ENCODE measurements at places on chromosomes 5 and 9.

GRCh38 chr9:107839371-107839770 is 349.8 kb upstream of the KLF4 start:
- DNase-seq = no peak

DNA sequence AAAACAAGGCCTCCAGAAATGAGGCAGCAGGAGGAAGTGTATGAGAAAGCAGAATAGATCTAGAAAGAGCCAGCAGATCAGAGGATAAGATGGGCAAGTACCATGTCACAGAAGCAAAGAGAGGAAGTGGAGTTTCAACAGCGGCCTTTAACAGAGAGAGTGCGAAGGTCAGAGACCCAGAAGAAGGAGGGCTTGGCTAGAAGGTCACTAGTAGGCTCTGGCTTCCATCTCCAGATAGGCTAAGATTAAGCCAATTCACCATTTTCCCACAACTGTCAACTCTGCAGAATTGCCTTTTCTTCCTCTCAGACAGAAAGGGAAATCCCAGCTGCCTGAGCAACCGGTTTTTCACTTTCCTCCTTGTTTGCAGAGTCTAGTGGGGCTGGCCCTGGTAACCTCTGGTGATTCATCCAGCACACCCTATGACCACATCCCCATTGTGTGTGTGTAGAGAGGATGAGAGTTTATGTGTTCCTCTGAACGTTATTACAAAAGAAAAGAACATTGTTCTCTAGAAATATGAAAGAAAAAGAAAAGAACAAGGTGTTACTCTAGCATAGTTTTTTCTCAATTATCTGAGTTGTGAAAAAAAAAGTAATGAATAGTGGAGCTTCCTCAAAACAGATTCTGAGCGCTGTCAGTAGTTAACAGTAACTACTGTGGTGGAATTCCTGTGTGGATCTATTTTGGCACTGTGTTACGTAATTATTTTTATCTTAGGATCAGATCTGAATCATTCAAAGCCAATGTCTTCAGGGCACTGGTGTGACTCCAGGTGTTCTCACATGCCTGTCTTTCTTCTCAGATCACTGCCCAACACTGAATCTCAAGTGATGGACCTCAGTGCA is 220.4 kb downstream of the ARRDC3 start:
- peak; percentile 50 for DNase-seq

DNA sequence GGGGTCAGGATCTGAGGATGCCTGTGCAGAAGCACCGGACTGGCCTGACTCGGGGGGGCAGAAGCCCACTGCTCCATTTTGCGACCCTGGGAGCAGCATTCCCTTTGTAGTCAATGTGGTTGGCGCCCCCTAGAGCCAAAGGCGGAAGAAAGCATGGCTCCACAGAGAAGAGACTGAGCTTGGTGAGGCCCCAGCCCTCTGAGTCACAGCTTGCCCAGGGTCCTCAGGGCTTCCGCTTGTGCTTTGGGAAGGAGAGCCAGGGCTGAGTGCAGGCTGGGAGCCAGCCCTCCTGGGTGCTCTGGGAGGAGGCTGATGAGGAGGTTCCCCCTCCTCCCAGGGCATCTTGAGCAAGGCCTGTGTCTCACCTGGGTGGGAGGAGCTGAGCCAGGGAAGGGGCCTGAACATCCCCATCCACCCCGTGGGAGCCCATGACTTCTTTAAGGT is 5.5 kb upstream of the AQP3 start:
- DNase-seq = no peak

GRCh38 chr9:91320299-91320698 is 41.4 kb downstream of the AUH start:
- no peak for DNase-seq

- DNase-seq = no peak
Measured at GRCh38 chr9:114893221-114894010, 37.0 kb downstream of the TNFSF8 start.

- DNase-seq = no peak
Measured at GRCh38 chr9:127767909-127768331, 10.5 kb downstream of the SH2D3C start.

GRCh38 chr9:37295796-37296195 is 126.7 kb upstream of the GRHPR start:
- DNase-seq = no peak

GRCh38 chr5:132483661-132484390 is 6.7 kb downstream of the IRF1 start:
- DNase-seq = no peak

- no peak for DNase-seq
Measured at GRCh38 chr5:51811883-51812471, 428.7 kb downstream of the ISL1 start.

- DNase-seq = no peak
Measured at GRCh38 chr5:117803533-117803932, 1184.8 kb downstream of the DTWD2 start.

GRCh38 chr5:178832618-178833201 is 27.0 kb upstream of the ZNF354B start:
- no peak for DNase-seq

DNA sequence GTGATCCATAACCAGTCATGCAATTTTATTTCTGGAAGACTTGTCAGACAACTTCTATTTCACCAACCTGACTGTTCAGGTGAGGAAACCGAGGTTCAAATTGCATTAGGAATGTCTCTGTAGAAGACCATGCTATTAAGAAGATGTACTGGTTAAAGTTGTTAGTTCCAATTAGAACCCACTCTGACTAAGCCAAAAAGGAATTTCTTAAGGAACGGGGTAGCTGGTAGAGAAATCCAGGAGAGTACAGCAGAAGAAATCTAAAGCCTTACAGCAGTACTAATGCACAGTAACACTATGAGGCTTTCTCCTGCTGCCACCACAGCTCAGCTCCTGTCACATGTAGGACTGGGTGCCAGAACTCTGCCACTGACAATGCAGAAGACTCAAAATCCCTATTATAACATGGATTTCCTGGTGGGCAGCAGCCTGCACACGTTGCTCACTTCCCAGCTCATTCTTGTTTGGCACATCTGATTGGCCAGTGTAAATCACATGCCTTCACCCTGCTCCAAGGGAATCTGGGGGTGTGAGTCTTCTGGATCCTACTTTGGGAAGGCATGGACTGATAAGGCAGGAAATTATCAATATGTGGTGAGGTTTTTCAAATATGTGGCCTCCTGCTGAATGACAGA is 37.1 kb downstream of the CAST start:
- no peak for DNase-seq

DNA sequence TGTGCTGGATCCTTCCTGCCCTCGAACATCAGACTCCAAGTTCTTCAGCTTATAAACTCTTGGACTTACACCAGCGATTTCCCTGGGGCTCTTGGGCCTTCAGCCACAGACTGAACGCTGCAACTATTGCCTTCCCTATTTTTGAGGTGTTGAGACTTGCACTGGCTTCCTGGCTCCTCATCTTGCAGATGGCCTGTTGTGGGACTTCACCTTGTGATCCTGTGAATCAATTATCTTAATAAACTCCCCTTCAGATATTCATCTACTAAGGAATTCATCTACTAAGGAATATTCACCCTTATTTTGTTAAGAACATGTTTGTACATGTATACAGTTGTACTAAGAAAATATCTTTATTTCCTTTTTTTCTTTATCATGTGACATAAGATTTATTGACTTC is 1079.7 kb downstream of the CDH12 start:
- DNase-seq = no peak

DNA sequence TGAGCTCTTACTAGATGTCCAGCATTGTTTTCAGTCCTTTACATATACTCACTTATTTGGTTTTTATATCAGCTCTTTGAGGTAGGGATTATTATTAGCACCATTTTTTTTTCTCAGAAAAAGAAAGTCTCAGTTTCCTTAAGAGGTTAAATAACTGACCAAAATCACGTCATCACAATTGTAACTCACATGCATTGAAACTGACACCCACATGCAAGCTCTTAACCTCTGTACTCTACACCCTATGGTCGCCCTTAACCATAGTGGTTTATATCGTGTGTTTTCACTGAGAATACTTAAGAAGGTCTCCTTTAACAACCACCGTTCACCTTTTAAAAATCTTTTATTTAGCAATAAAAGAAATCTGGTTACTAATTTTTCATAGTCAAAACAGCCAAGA is 61.0 kb downstream of the PRDM6 start:
- DNase-seq = peak; percentile 22

- DNase-seq = no peak
Measured at GRCh38 chr9:12464910-12465512, 228.2 kb upstream of the TYRP1 start.

DNA sequence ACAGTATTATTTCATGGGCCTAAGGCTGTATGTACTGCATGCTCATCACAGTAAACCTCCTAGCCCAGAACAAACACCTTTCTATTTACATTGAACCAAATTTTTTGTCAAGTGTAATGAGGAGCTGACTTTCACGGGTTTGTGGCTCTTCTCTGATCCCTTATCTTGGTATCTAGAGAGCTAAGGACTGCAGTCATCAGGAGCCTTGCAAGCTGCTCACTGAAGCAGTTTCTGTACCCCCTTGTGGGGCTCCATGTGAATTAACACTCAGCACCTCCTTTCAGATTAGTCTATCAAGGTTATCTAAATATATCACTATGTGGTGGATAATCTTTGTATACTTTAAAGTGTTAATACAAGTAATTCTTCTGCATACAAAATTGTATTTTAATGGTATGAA is 108.2 kb downstream of the AUH start:
- DNase-seq = no peak

DNA sequence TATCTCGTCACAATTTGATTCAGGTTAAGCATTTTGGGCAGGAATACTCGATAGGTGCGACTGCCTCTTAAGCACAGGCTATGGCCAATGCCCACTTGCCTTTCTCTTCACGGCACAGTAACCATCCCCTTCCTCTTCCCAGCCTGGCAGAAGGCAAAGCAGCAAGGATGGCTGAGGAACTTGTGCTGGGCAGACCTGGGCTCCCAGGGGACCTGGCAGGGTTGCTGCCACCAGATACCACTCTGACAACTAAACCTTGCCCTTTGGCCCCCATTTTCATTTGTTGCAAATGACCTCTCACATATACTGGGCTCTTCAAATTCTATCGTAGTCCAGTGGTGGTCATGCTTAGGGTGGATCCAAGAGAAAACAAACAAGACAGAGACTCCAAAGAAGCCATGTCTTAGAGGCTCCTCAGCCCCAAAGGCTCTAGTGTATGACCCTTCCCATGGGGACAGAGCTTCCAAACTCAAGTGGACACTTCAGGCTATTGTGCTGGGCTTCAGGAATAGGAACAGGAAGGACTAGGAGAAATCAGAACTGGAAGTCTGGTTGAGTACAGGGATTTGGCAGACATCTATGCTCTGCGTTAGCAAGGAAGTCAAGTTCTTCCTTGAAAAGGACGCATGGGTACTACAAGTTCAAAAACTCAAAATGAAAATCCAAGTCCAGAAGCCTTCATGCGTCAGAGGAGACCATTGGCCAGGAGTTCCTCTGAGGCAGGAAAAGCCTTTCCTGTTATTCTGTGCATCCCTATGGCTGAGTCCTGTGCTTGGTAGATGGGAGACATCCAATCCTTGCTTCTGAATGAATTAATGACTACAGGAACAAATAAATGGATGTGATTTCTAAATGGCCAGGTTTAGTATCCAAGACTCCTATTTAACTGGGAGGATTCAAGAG is 64.6 kb upstream of the PLPP1 start:
- no peak for DNase-seq

- DNase-seq = no peak
Measured at GRCh38 chr5:32531885-32532520, 53.4 kb upstream of the SUB1 start.

DNA sequence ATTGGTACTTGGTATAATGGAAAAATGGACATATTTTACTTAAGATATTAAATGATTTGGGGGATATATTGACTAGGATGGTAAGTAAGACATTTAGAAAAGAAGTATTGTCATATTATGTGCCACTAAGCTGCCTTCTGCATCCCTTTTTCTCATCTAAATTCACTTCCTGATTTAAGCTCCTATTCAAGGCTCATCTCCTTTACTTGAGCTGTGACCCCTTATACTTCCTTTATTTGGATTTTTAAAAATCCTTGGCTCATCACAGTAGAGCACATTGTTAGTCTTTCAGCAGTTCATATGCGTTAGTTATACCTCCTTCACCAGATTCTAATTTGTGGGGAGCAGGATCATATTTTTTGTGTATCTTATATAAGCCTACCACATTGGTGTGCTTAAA is 6.6 kb downstream of the COMMD10 start:
- no peak for DNase-seq

GRCh38 chr5:109468288-109468676 is 58.5 kb upstream of the PJA2 start:
- DNase-seq = no peak

DNA sequence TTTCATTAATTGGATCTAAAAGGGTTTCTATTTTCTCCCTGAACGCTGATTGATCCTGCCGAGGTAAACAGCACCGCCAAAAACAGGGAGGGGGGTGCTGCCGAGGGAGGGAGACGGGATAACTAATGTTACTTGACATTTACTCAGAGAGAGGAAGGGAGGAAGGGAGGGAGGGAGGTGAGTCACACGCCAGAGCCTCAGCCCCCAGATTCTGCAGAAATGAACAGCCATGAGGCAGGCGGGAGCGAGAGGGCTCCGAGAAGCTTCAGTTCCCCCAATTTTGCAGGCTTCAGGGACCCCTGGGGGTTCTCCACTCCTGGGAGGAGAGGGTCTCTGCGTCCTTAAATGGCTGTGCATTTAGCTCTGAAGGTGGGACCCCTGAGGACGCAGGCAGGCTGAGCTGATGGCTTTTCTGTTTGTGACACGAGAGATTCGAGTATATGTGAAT is 59.1 kb upstream of the IER5L start:
- DNase-seq = no peak

- no peak for DNase-seq
Measured at GRCh38 chr5:135025730-135026644, 8.0 kb downstream of the PITX1 start.

DNA sequence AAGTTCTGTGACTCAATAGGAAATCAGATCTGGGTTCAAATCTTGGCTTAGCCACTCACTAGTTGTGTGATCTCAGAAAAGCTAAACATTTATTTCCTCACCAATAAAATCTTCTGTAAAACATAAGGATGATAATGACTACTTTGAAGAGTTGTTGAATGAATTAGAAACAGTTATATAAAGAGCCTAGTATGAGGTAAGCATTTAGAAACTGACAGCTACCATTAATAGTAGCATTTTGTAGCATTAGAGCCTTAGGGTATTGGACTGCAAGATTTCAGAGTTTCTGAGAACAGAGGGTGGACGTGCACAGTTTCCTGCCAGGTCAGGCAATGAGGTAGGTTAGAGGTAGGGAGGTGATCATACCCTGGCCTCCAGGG is 293.2 kb downstream of the CWC27 start:
- DNase-seq = no peak

GRCh38 chr9:95082401-95083084 is 235.0 kb downstream of the FANCC start:
- no peak for DNase-seq

DNA sequence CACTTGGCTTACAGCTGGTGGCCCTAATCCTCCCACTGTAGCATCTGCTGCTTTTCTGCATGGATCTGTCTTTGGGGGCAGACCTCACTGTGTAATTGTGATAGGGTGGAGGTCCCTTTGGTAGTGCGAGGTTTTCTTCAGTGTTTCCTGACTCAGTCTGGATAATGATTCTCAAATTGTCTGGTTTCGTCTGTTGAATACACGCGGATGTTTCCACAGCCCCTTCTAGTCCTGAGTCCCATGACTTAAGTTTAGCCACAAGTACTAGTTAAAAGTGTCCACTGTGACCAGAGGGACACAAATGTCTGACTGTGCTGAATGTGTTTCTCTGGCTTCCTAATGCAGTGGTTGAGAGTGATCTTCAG is 70.5 kb downstream of the LMNB1 start:
- DNase-seq = no peak

All from GM12864 (cell line).